Neural crest cell (in vitro differentiated cells): ENCODE measurements at places on chromosomes 16 and 17. TPM values are rescaled to one million over a fixed set of nuclear protein-coding genes. Genes with fewer than 3 reads are reported as not detected.

GRCh38 chr17:40454613-40454995 is 11.4 kb downstream of the IGFBP4 start:
- no peak for DNase-seq
- H3K4me3 ChIP-seq = no peak overlapping the region
- no peak overlapping the region for H3K27ac ChIP-seq
- peaks cover 3% of the 10 kb centered on the region for H3K36me3 ChIP-seq

GRCh38 chr17:41335747-41336146 is 14.9 kb downstream of the KRT33A start:
- no peak overlapping the region for H3K4me3 ChIP-seq
- H3K27ac ChIP-seq = no peak overlapping the region
- H3K27me3 ChIP-seq = no peaks in the 10 kb centered on the region
- no peak for DNase-seq
- peaks cover 8% of the 10 kb centered on the region for H3K4me1 ChIP-seq

GRCh38 chr17:78290721-78291120 is 59.3 kb downstream of the TMEM235 start:
- no peaks in the 10 kb centered on the region for H3K4me1 ChIP-seq
- no peak overlapping the region for H3K4me3 ChIP-seq
- DNase-seq = no peak
- no peak overlapping the region for H3K27ac ChIP-seq

GRCh38 chr17:36196131-36196486 is 449 bp downstream of the CCL3L1 start:
- H3K27me3 ChIP-seq = peaks cover 16% of the 10 kb centered on the region
- no peak overlapping the region for H3K4me3 ChIP-seq
- no peak overlapping the region for H3K27ac ChIP-seq
- no peaks in the 10 kb centered on the region for H3K36me3 ChIP-seq
- peaks cover 15% of the 10 kb centered on the region for H3K4me1 ChIP-seq

- H3K27me3 ChIP-seq = peaks cover 94% of the 10 kb centered on the region
- H3K27ac ChIP-seq = no peak within 1 kb of the TSS
- H3K4me3 ChIP-seq = peak within 1 kb of the TSS; percentile 80
- H3K4me1 ChIP-seq = peaks cover 4% of the 10 kb centered on the region
Measured at GRCh38 chr16:56632156-56632847, at the start of gene MT1M. Gene MT1M, plus strand, starts transcription at chr16:56632659. Its CDS starts 73 bp downstream, at chr16:56632732.

GRCh38 chr17:26809033-26809432 is 484.9 kb upstream of the WSB1 start:
- no peaks in the 10 kb centered on the region for H3K27me3 ChIP-seq
- H3K4me3 ChIP-seq = no peak overlapping the region
- peaks cover 3% of the 10 kb centered on the region for H3K36me3 ChIP-seq
- DNase-seq = no peak
- H3K27ac ChIP-seq = no peak overlapping the region
- H3K4me1 ChIP-seq = no peaks in the 10 kb centered on the region

DNA sequence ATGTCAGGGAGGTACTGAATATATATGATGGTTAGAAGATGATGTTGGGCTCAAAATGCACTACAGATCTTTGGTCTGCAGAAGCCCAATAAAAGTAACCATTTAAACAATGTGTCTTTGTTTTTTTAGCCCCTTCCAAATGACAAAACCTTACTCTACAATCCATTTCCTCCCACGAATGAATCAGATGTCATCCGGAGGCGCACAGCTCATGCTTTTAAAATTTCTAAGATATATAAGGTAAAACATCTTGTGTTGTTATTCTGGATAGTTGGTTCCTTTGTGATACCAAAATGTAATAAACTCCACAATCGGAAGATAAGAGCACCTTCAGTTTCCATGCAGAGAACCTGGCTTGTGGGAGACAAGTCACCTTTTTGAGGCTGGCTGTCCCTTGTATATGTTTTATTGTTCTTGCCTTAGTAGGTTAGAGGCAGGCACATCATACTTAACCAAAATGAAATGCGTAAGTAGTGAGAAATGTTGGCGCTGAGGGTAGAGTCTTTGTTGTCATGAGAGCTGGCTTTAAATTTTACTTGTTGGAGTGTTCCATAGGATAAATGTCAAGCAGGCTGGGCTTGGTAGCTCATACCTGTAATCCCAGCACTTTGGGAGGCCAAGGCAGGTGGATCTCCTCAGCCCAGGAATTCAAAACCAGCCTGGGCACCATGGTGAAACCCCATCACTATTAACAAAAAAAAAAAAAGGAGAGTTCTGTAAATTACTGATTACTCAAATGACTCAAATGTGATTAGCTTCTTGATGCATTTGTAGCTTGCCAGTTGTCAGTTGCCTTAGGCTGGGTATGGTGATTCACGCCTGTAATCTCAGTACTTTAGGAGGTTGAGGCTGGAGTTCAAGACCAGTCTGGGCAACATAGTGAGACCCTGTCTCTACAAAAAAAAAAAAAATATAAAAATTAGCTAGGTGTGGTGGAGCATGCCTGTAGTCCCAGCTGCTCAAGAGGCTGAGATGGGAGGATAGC is 19.7 kb upstream of the SNTB2 start:
- DNase-seq = no peak
- H3K36me3 ChIP-seq = peaks cover 5% of the 10 kb centered on the region
- H3K27me3 ChIP-seq = no peaks in the 10 kb centered on the region
- H3K27ac ChIP-seq = no peak overlapping the region

Gene FOXO3B
- 25.8 and 28.5 TPM in 2 replicates for total RNA-seq

Gene SHISA6
- 1.2 and 1.4 TPM in 2 replicates for total RNA-seq
